ENCODE measurements at places on chromosomes 7 and 10.

DNA sequence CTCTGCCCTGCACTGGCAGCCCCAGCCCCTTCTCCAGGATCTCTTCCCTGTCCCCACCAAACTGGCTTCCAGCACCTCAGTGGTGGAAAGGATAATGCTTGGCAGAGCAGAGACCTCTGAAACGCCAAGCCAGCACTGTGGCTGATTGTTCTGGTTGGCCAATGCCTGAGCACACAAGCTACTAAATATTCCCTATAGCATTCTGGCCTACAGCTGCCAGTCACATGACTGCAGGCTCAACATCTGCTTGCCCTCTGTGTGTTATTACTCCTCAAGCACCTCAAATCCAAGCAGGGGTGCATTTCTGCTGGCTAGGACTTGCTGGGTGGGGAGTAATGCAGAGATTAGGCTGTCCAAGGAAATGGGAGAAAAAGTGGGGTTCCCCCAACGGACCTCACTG is 6.1 kb downstream of the TBATA start:
- peak; percentile 74 for DNase-seq

DNA sequence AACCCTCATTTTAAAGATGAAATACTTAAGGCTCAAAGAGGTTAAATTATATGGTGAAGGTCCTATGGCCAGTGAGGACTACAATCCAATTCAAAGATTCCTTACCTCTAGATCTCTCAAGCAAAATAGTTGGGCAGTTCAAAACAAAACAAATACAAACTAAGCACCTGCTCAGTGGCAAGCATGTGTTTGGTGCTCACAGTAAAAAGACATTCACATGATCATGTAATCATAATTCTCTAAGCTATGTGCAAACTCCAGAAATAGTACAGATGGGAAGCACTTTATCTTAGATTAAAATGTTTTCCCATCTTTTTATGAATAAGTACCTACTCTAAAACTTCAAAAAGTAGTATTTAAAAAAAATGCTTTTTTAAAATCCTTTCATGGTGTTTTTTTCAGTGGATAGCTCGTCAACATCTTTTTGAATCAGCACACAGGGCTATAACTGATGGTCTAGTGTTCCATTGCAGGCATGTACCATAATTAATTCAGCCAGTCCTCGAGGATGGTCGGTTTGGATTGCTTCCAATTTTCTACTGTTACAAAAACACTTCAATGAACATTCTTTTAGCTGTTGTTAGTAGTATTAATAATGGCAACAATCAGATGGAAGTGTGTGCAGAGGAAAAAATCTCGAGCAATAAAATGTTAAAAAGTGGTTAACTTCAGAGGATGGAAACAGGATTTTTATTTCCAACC is 58.4 kb downstream of the CHCHD3 start:
- no peak for DNase-seq

- DNase-seq, result no peak
Measured at GRCh38 chr10:46094931-46095750, 49.1 kb upstream of the MSMB start.

GRCh38 chr10:125768219-125768855 is 7.3 kb downstream of the MMP21 start:
- DNase-seq, result peak; percentile 54

DNA sequence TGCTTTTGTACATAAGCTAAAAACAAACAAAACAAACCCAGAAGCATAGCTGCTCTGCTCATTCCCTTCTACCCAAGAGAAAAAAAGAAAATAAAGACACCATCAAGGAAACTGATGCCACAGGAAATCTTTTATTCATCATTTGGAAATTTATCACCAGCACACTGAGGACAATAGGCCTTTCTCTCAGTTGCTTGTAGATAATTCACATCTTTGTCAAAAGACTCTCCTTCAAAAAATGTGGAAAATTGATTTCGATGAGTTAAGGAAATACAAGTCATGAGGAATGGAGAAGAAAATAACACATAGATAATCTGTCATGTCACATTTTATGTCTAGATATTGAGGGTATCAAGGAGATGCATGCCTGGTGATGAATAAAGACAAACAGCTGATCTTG is 53.5 kb downstream of the ZNF37A start:
- DNase-seq, result no peak
